ENCODE measurements at places on chromosomes 16 and 17.

- DNase-seq = no peak
Observed at GRCh38 chr16:9327253-9327652, 235.8 kb downstream of the HAPSTR1 start.

DNA sequence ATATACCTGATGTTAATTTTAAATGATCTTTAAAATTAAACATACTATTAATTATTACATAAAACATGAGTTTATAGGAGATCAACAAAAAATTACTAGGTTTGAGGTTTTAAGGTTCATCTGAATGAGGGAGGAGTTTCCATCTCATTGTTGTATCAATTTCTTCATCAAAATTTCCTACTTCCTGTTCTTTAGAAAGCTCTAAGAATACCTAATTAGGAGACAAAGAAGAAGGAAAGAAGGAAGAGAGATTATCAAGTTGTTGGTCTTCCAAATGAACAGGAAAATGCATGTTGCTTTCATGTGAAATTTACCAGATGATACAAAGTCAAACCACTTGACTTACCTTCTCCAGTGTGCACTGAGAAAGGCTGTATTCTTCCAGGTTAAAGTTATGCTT, 18.1 kb upstream of the ABCA9 start:
- no peak for DNase-seq

DNA sequence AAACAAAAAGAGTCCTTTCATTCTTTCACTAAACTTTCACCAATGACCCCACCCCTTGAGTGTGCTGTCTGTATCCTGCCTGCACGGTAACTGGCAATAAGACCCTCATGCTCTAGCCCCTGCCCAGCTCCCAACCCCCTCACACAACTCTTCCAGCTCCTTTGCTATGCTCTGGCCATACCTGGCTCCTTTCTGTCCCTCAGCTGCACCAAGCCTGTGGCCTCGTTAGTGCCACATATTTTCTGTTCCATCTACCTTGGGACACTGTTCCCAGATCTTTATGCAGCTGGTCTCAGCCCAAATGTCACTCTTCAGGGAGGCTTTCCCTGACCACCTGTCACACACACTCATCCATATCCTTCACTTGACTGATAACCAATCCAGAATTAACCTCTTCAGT, 47.3 kb downstream of the C16orf82 start:
- DNase-seq = no peak

- DNase-seq = no peak
Observed at GRCh38 chr16:66366433-66367299, at the start of gene CDH5. TSS of gene CDH5 (plus strand) at chr16:66366691. CDS start at chr16:66379338, 12,647 bp downstream.

- DNase-seq = no peak
Observed at GRCh38 chr16:5231246-5231759, 133.7 kb upstream of the EEF2KMT start.
